Activated CD4-positive, alpha-beta T cell treated with anti-CD3 and anti-CD28 coated beads for 36 hours (primary cell): ENCODE measurements at places on chromosomes 5 and 9. TPM values are rescaled to one million over a fixed set of nuclear protein-coding genes. Genes with fewer than 3 reads are reported as not detected.
A peak's percentile ranks its signal among the peaks of the same experiment; 100 is the strongest.

GRCh38 chr5:57184322-57184721 is 10.5 kb downstream of the GPBP1 start:
- no peaks in the 10 kb centered on the region for H3K27me3 ChIP-seq
- no peak overlapping the region for H3K4me3 ChIP-seq

DNA sequence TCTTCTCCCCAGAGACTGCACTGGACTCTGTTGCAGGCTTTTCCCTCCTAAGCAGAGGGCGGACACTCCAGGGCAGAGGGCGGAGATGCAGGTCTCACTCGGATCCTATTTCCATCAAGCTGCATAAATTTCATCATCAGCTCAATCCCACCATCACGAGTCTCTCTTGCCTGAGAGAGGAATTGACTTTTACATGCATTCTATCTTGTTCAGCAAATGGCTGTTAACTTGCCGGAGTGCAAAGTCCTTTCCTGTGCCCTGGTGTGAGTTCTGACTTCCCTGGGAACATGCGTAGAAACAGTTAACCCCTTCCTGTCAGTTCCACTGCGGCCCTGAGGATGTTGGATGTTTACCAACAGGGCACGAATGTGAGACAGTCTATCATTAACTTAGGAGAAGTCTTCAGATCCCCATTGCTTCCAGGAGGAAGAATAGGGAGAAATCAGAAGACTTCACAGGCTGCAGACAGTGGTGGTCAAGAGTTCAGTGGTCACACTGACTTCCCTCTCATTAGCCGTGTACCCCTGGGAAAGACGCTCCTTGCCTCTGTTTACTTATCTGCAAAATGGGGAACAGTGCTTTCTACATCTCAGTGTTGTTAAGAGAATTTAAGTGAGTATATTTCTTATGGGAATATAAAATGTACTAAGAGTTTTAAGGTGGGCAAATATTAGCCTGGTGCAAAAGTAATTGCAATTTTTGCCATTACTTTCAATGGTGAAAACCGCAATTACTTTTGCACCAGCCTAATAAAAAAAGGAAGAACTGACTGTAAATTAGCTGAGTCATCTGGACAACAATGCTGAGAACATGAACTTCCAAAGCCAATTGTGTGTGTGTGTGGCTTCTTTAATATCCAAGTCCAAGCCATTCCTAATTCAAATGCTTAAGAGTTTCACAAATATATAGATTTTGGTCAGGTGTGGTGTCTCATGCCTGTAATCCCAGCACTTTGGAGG is 248.0 kb downstream of the DRD1 start:
- no peak overlapping the region for H3K27ac ChIP-seq
- no peak for DNase-seq

DNA sequence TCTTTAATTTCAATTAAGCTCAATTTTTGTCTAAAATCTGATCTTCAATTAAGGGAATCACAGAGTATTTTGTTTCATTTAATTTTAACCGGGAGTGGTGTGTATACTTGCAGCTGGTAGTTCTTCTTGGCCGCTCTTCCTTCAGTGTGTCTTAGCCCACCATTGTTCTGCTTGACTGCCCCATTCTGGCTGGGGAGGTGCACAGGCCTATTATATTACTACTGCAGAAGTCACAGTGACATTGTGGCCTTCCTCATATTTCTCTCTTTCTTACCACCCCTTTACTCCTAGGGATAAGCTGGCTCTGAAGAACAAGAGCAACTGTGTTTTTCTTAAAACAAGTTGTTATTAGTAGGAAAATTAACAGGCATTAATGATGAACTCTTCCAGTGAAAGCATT is 123.7 kb downstream of the ATG10 start:
- H3K27ac ChIP-seq: no peak overlapping the region
- peaks cover 8% of the 10 kb centered on the region for H3K36me3 ChIP-seq
- no peak overlapping the region for H3K4me3 ChIP-seq
- no peak for DNase-seq
- H3K27me3 ChIP-seq: no peaks in the 10 kb centered on the region

- no peak for DNase-seq
- H3K27ac ChIP-seq: no peak overlapping the region
- H3K4me1 ChIP-seq: peaks cover 4% of the 10 kb centered on the region
- no peaks in the 10 kb centered on the region for H3K36me3 ChIP-seq
- no peak overlapping the region for H3K4me3 ChIP-seq
Observed at GRCh38 chr5:99019254-99019653, 90.4 kb upstream of the CHD1 start.

Gene SMIM32
- total RNA-seq: not detected

- H3K4me1 ChIP-seq: peaks cover 54% of the 10 kb centered on the region
- no peak overlapping the region for H3K4me3 ChIP-seq
- H3K27ac ChIP-seq: no peak overlapping the region
- DNase-seq: peak; percentile 4
Observed at GRCh38 chr5:454936-455335, 12.0 kb downstream of the EXOC3 start.

- H3K36me3 ChIP-seq: no peaks in the 10 kb centered on the region
- H3K27ac ChIP-seq: peak overlapping the region; percentile 1
- DNase-seq: no peak
- H3K4me1 ChIP-seq: peaks cover 77% of the 10 kb centered on the region
Observed at GRCh38 chr9:100086097-100086635, 12.6 kb downstream of the ERP44 start.

- DNase-seq: peak; percentile 84
- H3K4me1 ChIP-seq: peaks cover 25% of the 10 kb centered on the region
- H3K27ac ChIP-seq: peak overlapping the region; percentile 86
Observed at GRCh38 chr9:89999534-90000370, 394.9 kb downstream of the GADD45G start.

- H3K4me3 ChIP-seq: no peak overlapping the region
- H3K4me1 ChIP-seq: no peaks in the 10 kb centered on the region
- no peaks in the 10 kb centered on the region for H3K36me3 ChIP-seq
Observed at GRCh38 chr9:38311382-38312270, 80.9 kb upstream of the ALDH1B1 start.

- no peak overlapping the region for H3K27ac ChIP-seq
- peaks cover 30% of the 10 kb centered on the region for H3K4me1 ChIP-seq
- DNase-seq: no peak
- H3K36me3 ChIP-seq: no peaks in the 10 kb centered on the region
Observed at GRCh38 chr9:121284733-121285451, 16.9 kb downstream of the GSN start.

- H3K27me3 ChIP-seq: peaks cover 12% of the 10 kb centered on the region
- no peaks in the 10 kb centered on the region for H3K36me3 ChIP-seq
- H3K27ac ChIP-seq: no peak overlapping the region
Observed at GRCh38 chr5:77329664-77330430, 119.4 kb downstream of the PDE8B start.

Gene CMBL
- 0.66 TPM for total RNA-seq

DNA sequence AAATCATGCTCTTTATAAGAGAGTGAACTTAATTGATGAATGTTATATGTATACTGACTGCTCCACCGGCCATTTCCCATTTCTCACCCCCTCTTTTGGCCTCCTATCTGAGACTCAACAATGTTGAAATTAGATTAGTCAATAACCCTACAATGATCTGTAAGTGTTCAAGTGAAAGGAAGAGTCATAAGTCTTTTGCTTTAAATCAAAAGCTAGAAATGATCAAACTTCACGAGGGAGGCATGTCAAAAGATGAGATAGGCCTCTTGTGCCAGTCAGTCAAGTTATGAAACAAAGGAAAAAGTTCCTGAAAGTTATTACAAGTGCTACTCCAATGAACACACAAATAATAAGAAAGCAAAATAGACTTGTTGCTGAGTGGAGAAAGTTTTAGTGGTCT is 83.1 kb downstream of the NLN start:
- H3K4me1 ChIP-seq: peaks cover 30% of the 10 kb centered on the region
- peaks cover 47% of the 10 kb centered on the region for H3K36me3 ChIP-seq
- H3K27me3 ChIP-seq: peaks cover 2% of the 10 kb centered on the region
- H3K4me3 ChIP-seq: no peak overlapping the region
- peak overlapping the region; percentile 47 for H3K27ac ChIP-seq

DNA sequence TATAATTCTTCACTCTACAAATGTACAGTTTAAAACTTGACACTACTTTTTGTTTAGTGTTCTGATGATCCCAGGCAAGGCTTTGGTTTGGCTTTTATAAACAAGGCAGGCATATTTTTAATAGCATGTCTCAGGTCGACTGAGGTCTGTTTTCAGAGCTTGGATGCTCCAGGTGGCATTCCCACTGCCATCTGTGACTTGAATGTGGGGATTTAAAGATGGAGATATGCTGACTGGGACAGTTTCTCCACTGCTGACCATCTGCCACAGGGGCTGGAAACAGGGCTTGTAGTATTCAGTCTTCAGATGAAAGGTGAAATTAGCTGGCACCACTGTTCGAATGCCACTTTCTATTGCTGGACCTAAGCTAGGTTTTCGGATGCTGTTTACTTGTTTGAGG is 1266.2 kb upstream of the CDH18 start:
- H3K27me3 ChIP-seq: no peaks in the 10 kb centered on the region
- H3K27ac ChIP-seq: no peak overlapping the region

DNA sequence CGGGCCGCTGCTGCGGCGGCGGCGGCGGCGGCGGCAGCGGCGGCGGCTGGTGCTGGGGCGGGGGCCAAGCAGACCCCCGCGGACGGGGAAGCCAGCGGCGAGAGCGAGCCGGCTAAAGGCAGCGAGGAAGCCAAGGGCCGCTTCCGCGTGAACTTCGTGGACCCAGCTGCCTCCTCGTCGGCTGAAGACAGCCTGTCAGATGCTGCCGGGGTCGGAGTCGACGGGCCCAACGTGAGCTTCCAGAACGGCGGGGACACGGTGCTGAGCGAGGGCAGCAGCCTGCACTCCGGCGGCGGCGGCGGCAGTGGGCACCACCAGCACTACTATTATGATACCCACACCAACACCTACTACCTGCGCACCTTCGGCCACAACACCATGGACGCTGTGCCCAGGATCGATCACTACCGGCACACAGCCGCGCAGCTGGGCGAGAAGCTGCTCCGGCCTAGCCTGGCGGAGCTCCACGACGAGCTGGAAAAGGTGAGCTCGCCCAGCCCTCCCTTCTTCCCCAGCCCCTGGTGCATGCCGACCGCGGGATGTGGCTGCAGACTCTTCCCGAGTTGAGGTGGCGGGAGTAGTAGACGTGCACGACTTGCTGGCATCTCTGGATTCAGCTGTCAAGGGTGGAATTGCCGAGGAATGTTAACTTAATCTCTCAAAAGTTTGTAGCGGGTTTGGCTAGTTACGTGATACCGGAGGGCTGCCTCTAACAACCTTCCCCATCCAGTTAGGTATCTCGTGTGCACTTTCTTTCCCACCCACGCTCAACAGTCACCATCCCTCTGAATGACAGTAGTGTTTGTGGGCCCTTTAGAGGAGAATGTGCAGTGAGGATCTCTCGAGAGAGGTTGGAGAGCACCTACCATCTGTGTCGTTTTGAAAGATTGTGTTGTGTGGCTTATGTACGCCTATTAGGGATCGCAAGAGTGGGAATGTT is 932 bp downstream of the SLC12A2 start:
- no peaks in the 10 kb centered on the region for H3K27me3 ChIP-seq
- peaks cover 18% of the 10 kb centered on the region for H3K36me3 ChIP-seq

Gene NR5A1
- not detected for total RNA-seq

- no peak for DNase-seq
- peaks cover 12% of the 10 kb centered on the region for H3K4me1 ChIP-seq
- peaks cover 49% of the 10 kb centered on the region for H3K36me3 ChIP-seq
- no peaks in the 10 kb centered on the region for H3K27me3 ChIP-seq
- H3K4me3 ChIP-seq: no peak overlapping the region
Observed at GRCh38 chr5:111412593-111412992, 99.7 kb downstream of the STARD4 start.

Gene ANXA2R
- total RNA-seq: 3.2 TPM

- H3K4me1 ChIP-seq: peaks cover 84% of the 10 kb centered on the region
- no peaks in the 10 kb centered on the region for H3K27me3 ChIP-seq
- H3K4me3 ChIP-seq: no peak overlapping the region
- peaks cover 9% of the 10 kb centered on the region for H3K36me3 ChIP-seq
Observed at GRCh38 chr9:131657940-131658339, 81.9 kb downstream of the RAPGEF1 start.

- DNase-seq: no peak
- H3K4me3 ChIP-seq: no peak overlapping the region
- no peaks in the 10 kb centered on the region for H3K4me1 ChIP-seq
- no peaks in the 10 kb centered on the region for H3K36me3 ChIP-seq
- H3K27ac ChIP-seq: no peak overlapping the region
- H3K27me3 ChIP-seq: peaks cover 20% of the 10 kb centered on the region
Observed at GRCh38 chr9:107188376-107188775, 94.7 kb upstream of the RAD23B start.

DNA sequence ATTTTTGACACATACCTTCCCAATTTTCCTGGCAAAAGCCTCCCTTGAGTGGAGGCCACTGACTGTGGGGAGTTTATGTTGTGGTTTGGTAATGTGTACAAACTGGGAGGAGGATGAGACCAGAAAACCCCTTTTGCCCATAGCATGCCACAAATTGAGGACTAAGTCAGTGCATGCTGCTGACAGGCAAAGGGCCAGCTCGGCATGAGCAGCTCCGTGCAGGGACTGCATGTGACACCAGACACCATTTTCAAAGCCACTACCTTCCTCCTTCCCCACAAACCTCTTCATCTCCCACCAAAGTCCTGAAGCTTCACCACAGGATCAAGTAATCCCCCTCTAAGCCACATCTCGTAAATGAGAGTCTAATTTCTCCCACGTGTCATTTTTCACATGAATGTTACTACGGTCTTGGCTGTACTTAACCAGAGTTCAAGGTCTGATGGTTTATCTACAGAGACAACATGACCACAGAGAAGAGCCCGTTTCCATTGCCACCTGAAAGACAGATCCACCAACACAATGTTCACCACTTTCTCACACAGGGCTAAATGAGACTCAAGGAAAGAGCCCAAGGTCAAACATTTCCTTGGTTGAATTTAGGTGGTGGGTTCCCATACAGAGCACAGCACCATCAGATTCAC is 106.5 kb downstream of the NFIB start:
- peaks cover 6% of the 10 kb centered on the region for H3K27me3 ChIP-seq
- no peak overlapping the region for H3K27ac ChIP-seq
- no peak for DNase-seq
- no peaks in the 10 kb centered on the region for H3K4me1 ChIP-seq

- no peaks in the 10 kb centered on the region for H3K36me3 ChIP-seq
- no peaks in the 10 kb centered on the region for H3K27me3 ChIP-seq
- no peak overlapping the region for H3K27ac ChIP-seq
- H3K4me1 ChIP-seq: no peaks in the 10 kb centered on the region
Observed at GRCh38 chr5:31948006-31948405, 226.1 kb downstream of the GOLPH3 start.

Gene FRRS1L
- total RNA-seq: not detected

DNA sequence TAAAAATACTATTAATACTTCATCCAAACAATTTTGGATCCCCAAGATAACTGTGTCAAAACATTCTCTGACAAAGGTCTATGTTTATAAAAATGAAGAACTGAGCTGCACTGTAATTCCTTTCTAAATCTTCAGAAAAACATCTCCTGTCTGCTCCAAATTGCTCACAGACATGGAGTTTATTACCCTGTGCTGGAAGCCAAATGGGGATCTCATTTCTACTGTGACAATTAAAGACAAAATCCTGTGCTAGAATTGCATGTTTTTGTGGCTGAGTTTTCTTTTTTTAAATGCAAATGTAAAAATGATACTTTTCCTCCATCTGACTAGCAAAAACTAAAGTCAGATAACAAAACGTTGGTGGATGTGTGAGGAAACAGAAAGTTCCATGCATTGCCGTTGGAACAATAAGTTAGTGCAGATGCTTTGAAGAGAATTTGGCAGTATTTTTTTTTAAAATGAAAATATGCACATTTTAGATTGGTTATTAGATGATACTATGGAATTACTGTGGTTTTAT is 93.5 kb downstream of the GNA14 start:
- peaks cover 4% of the 10 kb centered on the region for H3K27me3 ChIP-seq
- no peak for DNase-seq
- no peaks in the 10 kb centered on the region for H3K4me1 ChIP-seq
- no peaks in the 10 kb centered on the region for H3K36me3 ChIP-seq
- H3K27ac ChIP-seq: no peak overlapping the region

GRCh38 chr9:110776221-110776620 is 107.6 kb downstream of the MUSK start:
- no peak for DNase-seq
- no peaks in the 10 kb centered on the region for H3K36me3 ChIP-seq
- H3K27ac ChIP-seq: no peak overlapping the region
- H3K4me1 ChIP-seq: no peaks in the 10 kb centered on the region
- no peaks in the 10 kb centered on the region for H3K27me3 ChIP-seq
- H3K4me3 ChIP-seq: no peak overlapping the region
